A172 (cell line): ENCODE measurements at places on chromosomes 7 and 10.
A peak's percentile ranks its signal among the peaks of the same experiment; 100 is the strongest.

GRCh38 chr7:92916770-92917224 is 80.4 kb upstream of the CDK6 start:
- DNase-seq, result peak; percentile 90

GRCh38 chr10:126209451-126209850 is 178.8 kb downstream of the ADAM12 start:
- DNase-seq, result no peak

DNA sequence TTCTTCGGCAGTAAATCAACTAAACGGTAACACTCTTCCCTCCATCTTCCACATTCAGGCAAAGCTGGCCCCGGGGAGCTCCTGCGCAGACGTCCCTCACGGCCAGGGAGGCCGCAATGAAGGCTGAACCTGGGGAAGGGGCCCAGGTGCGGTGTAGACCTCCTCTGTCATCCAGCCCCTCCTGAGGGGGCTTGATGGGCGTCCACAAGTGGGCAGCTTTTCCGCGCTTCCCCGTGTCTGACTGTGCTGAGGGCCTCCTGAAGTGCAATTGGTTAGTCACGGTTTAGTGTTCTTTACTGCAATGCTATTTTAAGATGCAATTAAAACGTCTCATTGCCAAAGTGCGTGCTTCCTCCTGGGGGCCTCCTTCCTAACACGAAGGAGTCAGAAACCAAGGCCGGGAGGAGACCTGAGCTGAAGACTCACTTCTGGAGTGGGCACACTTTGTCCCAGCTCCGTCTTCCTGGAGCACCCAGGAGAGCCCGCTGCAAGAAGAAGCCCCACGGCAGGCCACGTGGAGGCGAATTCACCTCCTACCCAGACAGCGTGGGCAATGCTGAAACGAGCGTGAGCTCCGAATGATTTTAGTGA is 173.3 kb downstream of the ELFN1 start:
- no peak for DNase-seq

- no peak for DNase-seq
These were observed 13.0 kb upstream of the FRA10AC1 start for GRCh38 chr10:93715345-93715744.

DNA sequence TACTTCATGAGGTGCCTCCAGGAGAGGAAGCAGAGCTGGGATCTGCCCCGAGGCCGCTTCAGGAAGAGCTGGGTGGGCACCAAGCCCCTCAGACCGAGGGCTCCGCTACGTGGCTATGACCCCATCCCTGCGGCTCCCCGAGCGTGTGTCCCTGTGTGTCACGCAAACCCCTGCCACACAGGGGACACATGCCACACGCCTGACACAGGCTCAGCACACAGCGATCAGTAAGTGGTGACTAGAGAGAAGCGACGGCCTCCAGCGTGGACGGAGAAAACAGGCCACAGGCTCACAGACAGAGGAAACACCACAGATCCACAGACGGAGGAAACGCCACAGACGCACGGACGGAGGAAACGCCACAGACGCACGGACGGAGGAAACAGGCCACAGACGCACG is 18.5 kb downstream of the DIP2C start:
- DNase-seq, result no peak

DNA sequence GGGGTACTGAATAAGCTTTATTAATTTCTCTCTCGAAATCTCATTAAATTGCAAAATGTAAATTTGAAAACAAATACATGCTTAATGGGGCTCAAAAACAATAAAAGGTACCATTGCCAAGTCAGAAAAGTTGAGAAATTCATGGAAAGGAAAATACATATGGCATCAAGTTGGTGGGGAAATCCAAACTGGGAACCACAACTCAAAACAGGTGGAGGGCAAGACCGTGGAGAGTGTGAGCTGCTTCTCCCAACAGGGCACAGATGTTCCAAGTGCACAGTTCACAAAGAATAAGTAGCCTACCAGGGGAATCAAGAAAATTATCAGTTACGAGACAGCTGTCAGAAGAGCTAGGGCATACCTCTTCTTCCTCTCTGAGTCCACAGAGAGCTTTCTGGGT is 26.6 kb downstream of the MKX start:
- DNase-seq, result no peak

- DNase-seq, result no peak
These were observed 112.3 kb downstream of the ZFAND4 start for GRCh38 chr10:45560262-45560661.

DNA sequence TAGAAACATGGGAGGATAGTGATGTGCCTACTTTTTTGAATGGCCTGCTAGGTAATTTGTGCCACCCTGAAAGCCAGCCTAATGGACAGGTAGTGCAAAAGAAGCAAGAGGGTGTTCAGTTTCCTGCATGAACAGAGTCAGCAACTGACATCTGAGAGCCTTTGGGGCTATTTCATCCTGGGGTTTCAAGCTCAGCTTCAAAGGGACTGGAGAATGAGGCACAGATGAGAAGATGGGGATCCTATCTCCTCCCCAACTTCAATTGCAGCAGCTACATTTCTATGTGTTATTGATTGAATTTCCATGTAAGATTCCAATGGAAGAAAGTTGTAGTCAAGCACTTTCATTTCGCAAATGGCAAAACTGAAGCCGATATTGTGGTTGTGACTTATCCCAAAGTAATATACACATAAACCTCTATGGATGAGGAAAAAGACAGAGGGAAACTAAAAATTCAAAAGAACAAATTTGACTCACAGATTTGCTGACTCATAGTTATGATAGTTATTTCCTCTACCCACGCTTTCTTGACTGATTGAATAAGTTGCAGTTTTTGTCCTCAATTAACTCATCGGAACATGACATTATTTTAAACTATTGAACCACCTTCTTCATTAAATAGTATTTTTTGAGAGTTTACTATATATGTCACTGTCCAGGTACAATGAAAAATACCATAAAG is 42.6 kb upstream of the NRP1 start:
- peak; percentile 55 for DNase-seq

GRCh38 chr7:92643821-92644220 is 53.6 kb upstream of the FAM133B start:
- DNase-seq, result no peak

- DNase-seq, result no peak
These were observed 304.4 kb upstream of the NRP1 start for GRCh38 chr10:33638891-33639290.

DNA sequence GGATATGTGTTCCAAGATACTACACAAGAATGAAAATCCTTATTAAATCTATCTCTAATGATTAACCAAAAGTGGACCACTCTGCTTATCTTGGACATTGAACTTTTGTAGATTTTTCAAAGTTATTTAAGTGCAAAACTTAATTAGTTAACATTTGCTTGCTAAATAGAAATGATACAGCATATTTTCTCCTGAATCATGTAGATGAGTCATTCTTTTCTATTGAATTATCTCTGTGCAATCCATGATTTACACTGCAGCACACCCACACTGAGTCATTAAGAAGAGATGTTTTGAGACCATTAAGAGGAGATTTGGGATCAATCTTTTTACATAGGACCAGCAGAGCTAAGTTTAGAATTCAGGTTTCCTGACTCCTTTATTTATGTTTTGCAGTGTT is 6.6 kb upstream of the ABCC2 start:
- DNase-seq, result peak; percentile 88

DNA sequence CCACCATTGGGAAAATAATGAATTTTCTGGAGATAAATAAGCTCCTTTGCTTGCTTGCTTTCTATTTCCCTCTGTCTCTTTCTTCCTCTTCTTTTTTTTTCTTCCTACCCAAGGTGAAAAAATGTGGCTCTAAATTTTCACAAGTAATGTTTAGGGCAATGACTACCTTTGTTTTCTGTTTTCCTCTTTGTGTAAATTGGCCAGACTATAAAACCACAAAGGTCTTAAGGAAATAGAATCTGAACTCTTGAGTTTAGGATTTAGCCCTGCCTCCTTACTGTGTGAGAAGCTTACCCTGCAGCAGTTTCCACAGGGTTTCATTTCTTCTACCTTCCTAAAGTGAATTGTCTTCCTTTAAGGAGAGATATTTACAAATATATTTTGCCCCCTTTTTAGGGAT is 330.4 kb downstream of the ARL4A start:
- no peak for DNase-seq

- DNase-seq, result no peak
These were observed 53.5 kb downstream of the PODXL start for GRCh38 chr7:131502810-131503508.

- DNase-seq, result no peak
These were observed 25.7 kb downstream of the PRKAG2 start for GRCh38 chr7:151851145-151851751.

DNA sequence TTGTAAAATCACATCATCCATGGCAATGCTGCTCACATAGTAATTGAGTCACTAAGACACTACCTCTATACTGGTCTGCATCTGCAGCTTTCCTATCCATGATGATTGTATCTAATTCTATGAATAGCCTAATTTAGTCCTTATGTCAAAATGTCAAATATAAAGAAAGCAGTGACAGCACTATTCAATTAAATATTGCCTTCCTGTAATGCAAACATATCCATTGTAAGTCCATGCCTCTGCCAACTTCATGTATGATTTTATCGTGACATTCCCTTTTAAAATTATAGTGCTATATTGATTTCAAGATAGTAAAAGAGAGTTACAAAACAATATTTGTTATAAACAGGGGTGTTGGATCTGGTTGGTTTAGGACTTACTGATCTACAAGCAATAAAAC is 4.8 kb upstream of the SGPL1 start:
- no peak for DNase-seq

- DNase-seq, result peak; percentile 94
These were observed 104.7 kb upstream of the KLF14 start for GRCh38 chr7:130838738-130839137.

GRCh38 chr7:155340071-155340531 is 42.4 kb downstream of the INSIG1 start:
- no peak for DNase-seq

- DNase-seq, result no peak
These were observed 11.6 kb upstream of the LYZL1 start for GRCh38 chr10:29277296-29277695.

GRCh38 chr7:80932536-80932935 is 13.7 kb upstream of the SEMA3C start:
- DNase-seq, result no peak

DNA sequence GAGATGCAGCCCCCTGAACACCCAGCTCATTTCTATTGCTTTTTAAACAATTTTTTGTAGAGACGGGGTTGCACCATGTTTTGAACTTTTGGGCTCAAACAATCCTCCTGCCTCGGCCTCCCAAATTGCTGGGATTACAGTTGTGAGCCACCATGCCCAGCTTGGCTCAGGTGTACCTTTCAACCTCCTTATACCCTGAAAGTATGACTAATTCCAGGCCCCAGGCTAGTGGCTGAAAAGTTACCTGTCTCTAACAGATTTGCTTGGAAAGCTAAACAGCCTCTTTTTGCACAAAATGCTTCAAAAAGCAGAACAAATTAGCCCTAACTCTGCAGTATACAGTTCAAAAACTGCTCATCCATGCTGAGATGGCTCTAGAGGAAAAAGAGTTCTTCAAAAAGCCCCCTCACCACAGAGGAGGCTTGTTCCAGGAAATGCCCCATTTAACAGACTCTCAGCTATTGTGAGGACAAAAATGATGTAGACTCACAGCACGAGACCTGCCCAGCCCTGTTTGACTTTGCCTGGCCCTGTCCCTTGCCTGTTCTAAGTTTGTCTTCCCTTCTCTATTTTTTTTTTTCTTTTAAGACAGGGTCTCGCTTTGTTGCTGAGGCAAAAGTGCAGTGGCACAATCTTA is 13.4 kb upstream of the AP1S1 start:
- no peak for DNase-seq

- no peak for DNase-seq
These were observed 39.3 kb downstream of the LRRC18 start for GRCh38 chr10:48900371-48900801.

GRCh38 chr7:127738859-127739258 is 86.9 kb downstream of the SND1 start:
- DNase-seq, result no peak

DNA sequence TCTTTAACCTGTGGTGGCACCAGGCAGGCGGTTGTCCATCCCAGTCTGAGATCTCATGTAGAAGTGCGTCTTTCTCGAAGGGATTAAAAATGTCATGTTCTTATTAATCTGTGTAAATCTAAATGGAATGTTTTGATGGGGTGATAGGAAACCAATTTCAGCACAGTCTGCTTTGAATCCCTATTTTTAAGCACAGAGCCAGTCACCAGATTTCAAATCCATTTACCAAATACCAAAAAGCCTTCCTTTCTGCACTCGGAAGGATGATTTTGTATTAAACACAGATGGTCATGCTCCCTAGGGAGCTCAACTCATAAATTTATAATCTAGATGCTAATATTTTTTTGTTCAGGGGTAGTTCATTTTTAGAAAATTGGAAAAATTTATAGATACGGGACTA is 160.6 kb upstream of the AOAH start:
- no peak for DNase-seq

- DNase-seq, result no peak
These were observed 45.8 kb upstream of the SRRM3 start for GRCh38 chr7:76155938-76156337.

GRCh38 chr7:128948312-128948973 is 10.7 kb downstream of the IRF5 start:
- DNase-seq, result no peak

- no peak for DNase-seq
These were observed 34.7 kb upstream of the HPS1 start for GRCh38 chr10:98481404-98481945.

GRCh38 chr10:33073641-33074415 is 115.8 kb upstream of the ITGB1 start:
- DNase-seq, result no peak

DNA sequence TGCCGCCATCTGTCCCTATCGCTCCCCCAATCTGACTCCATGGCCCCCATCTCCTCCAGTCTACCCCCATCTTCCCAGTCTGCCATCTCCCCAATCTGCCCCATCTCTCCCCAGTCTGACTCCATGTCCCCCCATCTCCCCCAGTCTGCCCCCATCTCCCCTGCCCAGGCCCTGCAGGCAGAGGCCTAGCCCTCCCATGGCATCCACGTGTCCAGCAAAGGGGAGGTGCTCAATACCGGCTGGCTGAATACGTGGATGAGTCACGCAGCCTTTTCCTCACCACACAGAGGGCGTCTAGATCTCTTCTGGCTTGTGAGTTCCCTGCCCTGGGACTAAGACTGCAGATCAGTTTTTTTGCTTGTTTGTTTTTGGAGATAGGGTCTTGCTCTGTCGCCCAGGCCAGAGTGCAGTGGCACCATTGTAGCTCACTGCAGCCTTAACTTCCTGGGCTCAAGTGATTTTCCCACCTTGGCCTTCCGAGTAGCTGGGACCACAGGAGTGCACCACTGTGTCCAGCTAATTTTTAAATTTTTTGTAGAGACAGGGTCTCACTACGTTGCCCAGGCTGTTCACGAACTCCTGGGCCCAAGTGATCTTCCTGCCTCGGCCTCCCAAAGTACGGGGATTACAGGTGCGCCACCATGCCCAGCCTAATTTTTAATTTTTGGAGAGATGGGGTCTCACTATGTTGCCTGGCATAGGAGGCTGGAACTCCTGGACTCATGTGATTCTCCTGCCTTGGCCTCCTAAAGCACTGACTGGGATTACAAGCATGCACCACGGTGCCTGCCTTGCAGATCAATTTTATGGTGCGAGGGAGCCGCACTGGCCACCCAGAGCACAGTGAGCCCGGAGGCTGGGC is 15.3 kb upstream of the GPR146 start:
- DNase-seq, result peak; percentile 96
